ENCODE measurements at places on chromosomes 5 and 9. TPM values are rescaled to one million over a fixed set of nuclear protein-coding genes. Genes with fewer than 3 reads are reported as not detected.

DNA sequence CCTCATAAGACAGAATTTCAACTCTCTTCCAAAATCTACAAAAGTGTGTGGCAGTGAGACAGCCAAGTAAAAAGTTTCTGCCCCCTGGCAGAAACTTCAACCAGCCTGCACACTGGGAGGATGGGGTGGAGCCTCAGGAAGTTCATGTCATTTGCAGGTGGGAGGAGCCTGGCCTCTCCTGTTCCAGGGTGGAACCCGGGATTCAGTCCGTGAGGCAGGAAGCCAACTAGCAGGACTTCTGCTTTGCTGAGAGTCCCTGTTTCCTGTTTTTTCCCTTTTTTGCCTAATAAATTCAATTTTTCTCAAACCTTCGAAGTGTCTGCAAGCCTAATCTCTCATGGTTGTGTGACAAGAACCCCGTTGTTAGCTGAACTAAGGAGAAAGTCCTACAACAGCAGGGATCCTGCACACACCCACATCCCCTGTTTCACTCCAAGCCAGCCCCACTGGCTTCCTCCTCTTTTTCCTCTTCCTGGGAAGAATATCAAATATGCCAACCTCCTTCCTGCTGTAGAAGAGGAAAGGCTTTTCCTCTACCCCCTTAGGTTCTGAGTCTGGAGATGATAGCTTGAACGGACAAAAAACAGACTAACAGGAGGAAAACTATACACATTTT lies 69.3 kb downstream of the ALDH7A1 start:
- no peaks in the 10 kb centered on the region for H3K27me3 ChIP-seq
- H3K4me3 ChIP-seq = no peak overlapping the region
- DNase-seq = no peak
- peaks cover 25% of the 10 kb centered on the region for H3K4me1 ChIP-seq
- no peak overlapping the region for H3K27ac ChIP-seq

The IL33 gene
- 4.7 TPM for total RNA-seq

The GRIA1 gene
- total RNA-seq = 1.3 TPM

The SEMA5A gene
- 20.0 TPM for total RNA-seq

The HK3 gene
- 0.60 TPM for total RNA-seq

DNA sequence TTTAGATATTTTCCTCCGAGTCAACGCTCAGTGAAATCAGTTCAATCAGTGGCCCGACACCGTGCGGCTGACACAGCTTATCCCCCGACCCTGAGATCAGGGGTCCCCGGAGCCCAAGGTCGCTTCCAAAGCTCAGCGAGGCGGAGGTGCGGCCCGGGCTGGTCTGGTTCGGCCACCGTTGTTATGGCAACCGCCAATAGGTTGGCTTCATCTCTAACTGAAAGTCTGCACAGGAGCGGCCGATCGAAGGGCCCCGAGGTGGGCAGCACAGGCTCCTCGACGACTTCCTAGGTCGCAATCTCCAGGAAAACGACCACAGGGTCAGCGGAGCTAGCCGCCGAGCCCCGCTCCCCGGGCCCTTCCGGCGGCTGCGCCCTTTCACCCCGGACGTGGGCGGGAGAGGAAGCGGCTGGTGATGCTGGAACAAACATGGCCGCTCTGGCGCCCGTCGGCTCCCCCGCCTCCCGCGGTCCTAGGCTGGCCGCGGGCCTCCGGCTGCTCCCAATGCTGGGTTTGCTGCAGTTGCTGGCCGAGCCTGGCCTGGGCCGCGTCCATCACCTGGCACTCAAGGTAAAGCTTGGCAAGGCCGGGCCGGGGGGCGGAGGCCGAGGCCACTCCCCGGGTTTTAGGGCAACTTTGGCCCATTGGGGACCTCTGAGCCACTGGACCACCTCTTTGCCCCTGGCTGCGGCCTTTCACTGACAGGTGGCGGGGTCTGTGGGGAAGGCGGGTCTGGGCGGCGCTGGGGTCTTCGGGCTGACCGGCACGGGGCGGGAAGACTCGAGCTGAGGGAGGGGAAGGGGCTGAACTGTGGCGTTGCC lies at the start of gene GPR107:
TSS of gene GPR107 (plus strand) at position 403 of the 821 bp plus-strand sequence. CDS start at position 430, 27 bp downstream.
- H3K27ac ChIP-seq = peak within 1 kb of the TSS; percentile 99
- H3K27me3 ChIP-seq = no peaks in the 10 kb centered on the region
- H3K4me3 ChIP-seq = peak within 1 kb of the TSS; percentile 97
- H3K4me1 ChIP-seq = peaks cover 27% of the 10 kb centered on the region
- H3K36me3 ChIP-seq = peaks cover 3% of the 10 kb centered on the region
- peak; percentile 77 for DNase-seq

The PCDHB2 gene
- total RNA-seq = 118 TPM

The FAM219A gene
- 18.2 TPM for total RNA-seq

The PCDHB16 gene
- 24.6 TPM for total RNA-seq

GRCh38 chr9:88628114-88628513 lies 93.1 kb downstream of the NXNL2 start:
- no peaks in the 10 kb centered on the region for H3K4me1 ChIP-seq
- H3K4me3 ChIP-seq = no peak overlapping the region
- no peaks in the 10 kb centered on the region for H3K36me3 ChIP-seq
- no peak overlapping the region for H3K27ac ChIP-seq
- no peak for DNase-seq

DNA sequence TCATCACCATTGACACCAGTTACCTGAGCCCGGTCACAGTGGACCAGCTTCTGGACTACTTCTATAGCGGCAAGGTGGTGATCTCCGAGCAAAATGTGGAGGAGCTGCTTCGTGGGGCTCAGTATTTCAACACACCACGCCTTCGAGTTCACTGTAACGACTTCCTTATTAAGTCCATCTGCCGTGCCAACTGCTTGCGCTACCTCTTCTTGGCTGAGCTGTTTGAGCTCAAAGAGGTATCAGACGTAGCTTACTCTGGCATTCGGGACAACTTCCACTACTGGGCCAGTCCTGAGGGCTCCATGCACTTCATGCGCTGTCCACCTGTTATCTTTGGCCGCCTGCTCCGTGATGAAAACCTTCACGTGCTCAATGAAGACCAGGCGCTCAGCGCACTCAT lies 520 bp downstream of the CCIN start:
- no peaks in the 10 kb centered on the region for H3K27me3 ChIP-seq
- H3K27ac ChIP-seq = no peak overlapping the region
- no peak for DNase-seq
- H3K36me3 ChIP-seq = no peaks in the 10 kb centered on the region
- no peak overlapping the region for H3K4me3 ChIP-seq
- H3K4me1 ChIP-seq = peaks cover 13% of the 10 kb centered on the region

GRCh38 chr5:79418276-79418675 lies 95.7 kb downstream of the HOMER1 start:
- no peak overlapping the region for H3K4me3 ChIP-seq
- no peaks in the 10 kb centered on the region for H3K27me3 ChIP-seq
- no peaks in the 10 kb centered on the region for H3K4me1 ChIP-seq
- H3K27ac ChIP-seq = no peak overlapping the region

DNA sequence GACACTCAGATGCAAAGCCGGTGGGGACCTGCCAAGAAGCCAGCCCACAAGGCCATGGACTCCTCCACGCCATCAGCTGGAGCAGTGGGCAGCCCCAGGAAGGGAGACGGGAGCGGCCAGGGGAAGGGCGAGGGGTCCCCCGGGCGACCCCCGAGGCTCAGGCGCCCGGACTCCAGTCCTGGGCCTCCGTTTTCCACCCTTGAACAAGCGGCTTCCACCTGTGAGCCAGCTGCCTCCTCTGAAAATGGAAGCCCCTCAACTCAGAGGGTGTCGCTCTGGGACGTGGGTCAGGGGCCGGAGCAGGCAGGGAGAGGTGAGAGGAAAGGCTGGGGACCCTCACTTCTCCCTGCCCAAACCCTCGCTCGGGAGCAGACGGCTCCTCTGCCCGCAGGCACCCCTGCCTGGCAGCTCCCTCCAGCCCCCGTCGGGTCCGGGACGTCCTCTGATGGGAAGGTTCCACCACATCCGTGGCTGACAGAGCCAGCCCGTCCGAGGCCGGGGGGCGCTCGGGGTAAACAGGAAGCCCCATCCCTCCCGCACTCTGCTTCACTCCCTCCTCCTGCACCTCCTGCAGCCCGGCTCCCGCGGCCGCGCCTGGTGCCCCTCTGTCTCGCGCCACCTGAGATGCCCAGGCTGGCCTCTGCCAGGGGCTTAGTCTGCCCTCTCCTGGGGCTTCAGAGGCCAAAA lies 3.7 kb upstream of the EGFL7 start:
- peaks cover 8% of the 10 kb centered on the region for H3K27me3 ChIP-seq
- H3K27ac ChIP-seq = no peak overlapping the region
- H3K36me3 ChIP-seq = no peaks in the 10 kb centered on the region
- no peaks in the 10 kb centered on the region for H3K4me1 ChIP-seq

- no peak overlapping the region for H3K4me3 ChIP-seq
- H3K36me3 ChIP-seq = peaks cover 4% of the 10 kb centered on the region
- no peak for DNase-seq
- H3K27me3 ChIP-seq = no peaks in the 10 kb centered on the region
Measured at GRCh38 chr9:128294142-128294541, 18.1 kb downstream of the SWI5 start.

GRCh38 chr9:125701351-125701750 lies 5.7 kb downstream of the MAPKAP1 start:
- no peak for DNase-seq
- H3K4me3 ChIP-seq = no peak overlapping the region
- H3K27me3 ChIP-seq = no peaks in the 10 kb centered on the region
- H3K36me3 ChIP-seq = peaks cover 5% of the 10 kb centered on the region
- H3K27ac ChIP-seq = no peak overlapping the region

The GARIN3 gene
- total RNA-seq = not detected

DNA sequence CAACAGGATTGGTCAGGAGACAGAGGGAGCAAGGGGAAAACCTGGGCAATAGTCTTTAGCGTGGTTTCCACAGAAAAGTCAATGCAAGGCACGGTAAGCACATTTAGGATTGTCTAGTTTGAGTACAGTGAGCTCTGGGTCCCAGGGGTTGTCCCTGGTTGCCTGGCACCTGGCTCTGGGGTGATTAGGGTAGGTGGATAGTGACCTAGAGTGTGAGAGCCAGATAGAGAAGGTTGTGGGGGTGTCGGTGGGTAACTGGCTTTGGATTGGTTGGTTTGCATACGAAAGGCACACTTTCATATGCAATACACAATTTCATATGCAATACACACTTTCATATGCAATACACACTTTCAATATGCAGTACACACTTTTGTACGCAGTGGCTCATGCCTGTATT lies 20.1 kb upstream of the GOLM1 start:
- DNase-seq = no peak
- no peak overlapping the region for H3K4me3 ChIP-seq
